Small intestine (tissue), 16 donors: ENCODE measurements at places on chromosomes 3 and 15.
A peak's percentile ranks its signal among the peaks of the same experiment; 100 is the strongest.

DNA sequence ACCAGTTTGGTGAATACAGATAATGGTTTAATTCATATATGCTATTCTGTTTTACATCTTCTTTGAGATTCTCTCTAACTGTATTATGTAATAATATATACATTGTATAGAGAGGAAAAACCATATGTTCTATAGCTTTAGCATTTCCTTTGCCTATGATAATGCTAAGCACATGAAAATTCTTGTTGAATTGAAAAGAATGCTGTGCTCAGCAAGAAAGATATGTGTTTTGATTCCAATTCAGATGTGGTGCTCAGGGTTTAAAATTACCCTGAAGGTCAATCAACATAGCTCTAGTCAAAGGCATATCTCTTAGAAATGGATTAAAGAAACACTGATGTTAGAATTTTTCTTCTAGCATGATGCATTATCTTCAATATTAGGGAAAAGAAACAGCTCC, 8.5 kb upstream of the TUSC7 start:
- no peaks in the 10 kb centered on the region for H3K36me3 ChIP-seq
- H3K4me3 ChIP-seq, result no peak overlapping the region
- no peak for DNase-seq
- no peaks in the 10 kb centered on the region for H3K27me3 ChIP-seq
- H3K4me1 ChIP-seq, result no peaks in the 10 kb centered on the region

GRCh38 chr3:58640700-58641372, 25.7 kb downstream of the FAM3D start:
- peak; percentile 71 for DNase-seq
- H3K4me3 ChIP-seq, result no peak overlapping the region
- peaks cover 4% of the 10 kb centered on the region for H3K4me1 ChIP-seq
- H3K27me3 ChIP-seq, result no peaks in the 10 kb centered on the region
- H3K27ac ChIP-seq, result no peak overlapping the region

GRCh38 chr15:89980896-89981295, 20.2 kb upstream of the ZNF710 start:
- H3K36me3 ChIP-seq, result no peaks in the 10 kb centered on the region
- DNase-seq, result no peak
- H3K4me3 ChIP-seq, result no peak overlapping the region
- H3K27me3 ChIP-seq, result no peaks in the 10 kb centered on the region
- no peaks in the 10 kb centered on the region for H3K4me1 ChIP-seq

DNA sequence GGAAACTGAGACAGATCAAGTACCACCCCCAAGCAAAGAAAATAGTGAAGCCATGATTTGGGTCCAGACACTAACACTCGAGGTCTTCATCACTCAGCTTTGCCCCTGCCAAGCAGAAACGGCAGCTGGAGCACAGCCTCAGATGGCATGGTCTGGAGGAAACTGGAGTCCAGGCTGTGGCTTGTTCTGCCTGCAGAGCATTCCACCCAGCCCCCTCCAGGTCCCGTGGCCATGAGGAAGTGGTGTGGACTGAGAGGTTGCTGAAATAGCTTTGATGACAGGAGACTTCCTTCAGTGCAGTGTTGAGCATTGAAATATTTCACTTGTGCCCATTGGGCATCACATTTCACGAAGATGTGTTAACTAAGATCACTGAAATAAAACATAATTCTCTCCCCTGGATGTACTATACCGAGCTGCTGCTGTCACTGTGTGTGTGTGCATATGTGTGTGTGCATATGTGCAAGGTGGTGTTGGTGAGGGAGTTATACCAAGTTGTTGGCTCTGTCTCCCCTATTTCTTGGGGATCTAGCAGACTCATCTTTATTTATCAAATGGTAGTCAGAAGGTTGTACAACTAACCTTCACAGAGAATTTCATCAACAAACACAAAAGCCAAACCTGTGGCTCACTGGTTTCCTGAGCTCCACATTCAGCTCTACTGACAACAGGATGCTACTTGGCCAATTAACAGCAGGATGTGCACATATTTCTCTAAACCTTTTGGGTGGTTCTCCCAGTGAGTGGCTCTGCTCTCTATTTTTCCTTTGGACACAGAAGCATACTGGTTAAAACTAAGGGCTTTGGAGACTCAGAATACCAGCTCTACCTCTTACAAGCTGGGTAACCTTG, 660.1 kb upstream of the CFAP20DC start:
- no peak overlapping the region for H3K27ac ChIP-seq
- no peak for DNase-seq
- no peaks in the 10 kb centered on the region for H3K27me3 ChIP-seq
- no peaks in the 10 kb centered on the region for H3K36me3 ChIP-seq
- H3K4me3 ChIP-seq, result no peak overlapping the region

DNA sequence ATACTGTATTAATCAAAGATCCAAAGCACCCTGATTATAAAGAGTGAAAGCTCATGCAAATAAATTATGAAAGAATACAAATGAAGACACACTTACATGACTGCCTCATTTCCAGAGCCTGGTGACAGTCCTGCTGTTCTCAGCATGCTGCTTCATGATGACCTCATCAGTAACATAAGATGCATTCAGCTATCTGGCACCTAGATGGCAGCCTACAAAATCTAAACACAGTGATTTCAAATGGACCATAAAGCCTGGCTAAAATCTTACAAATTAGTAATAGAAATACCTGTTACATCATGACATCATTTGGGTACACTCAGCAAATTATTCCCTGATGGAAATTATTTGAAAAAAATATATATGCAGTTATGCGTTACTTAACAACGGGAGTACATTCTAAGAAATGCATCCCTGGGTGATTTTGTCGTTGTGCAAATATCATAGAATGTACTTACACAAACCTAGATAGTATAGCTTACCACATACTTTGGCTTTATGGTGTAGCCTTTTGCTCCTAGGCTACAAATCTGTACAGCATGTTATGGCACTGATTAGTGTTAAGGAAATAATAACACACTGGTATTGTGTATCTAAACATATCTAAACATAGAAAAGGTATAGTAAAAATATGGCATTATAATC, 207.2 kb downstream of the EPHA3 start:
- no peaks in the 10 kb centered on the region for H3K27me3 ChIP-seq
- H3K27ac ChIP-seq, result no peak overlapping the region
- H3K4me1 ChIP-seq, result no peaks in the 10 kb centered on the region
- H3K36me3 ChIP-seq, result no peaks in the 10 kb centered on the region

GRCh38 chr3:132593947-132594323, 3.1 kb upstream of the ACKR4 start:
- no peak overlapping the region for H3K27ac ChIP-seq
- no peak overlapping the region for H3K4me3 ChIP-seq
- H3K27me3 ChIP-seq, result no peaks in the 10 kb centered on the region
- H3K36me3 ChIP-seq, result peaks cover 12% of the 10 kb centered on the region
- no peak for DNase-seq

GRCh38 chr3:12440927-12441714, 43.2 kb upstream of the TSEN2 start:
- DNase-seq, result no peak
- H3K4me3 ChIP-seq, result no peak overlapping the region
- no peaks in the 10 kb centered on the region for H3K27me3 ChIP-seq

DNA sequence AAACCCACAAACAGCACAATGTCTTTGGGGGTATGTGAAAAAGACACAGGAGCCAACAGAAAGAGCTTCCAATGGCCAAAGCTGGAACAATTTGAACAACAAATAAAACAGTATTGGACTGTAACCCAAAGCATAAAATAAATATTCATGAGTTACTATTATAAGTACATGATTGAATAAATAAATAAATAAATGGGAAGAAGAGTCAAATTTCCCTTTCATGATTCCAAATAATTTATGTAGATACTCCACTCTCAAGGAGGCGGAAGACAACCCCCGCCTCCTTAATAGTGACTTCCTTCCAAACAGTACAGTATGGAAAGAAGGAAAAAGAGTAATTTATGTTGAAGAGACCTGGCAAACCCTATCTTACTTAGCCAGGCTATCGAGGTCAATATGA, 124.4 kb upstream of the P2RY1 start:
- no peak for DNase-seq
- no peaks in the 10 kb centered on the region for H3K36me3 ChIP-seq
- no peaks in the 10 kb centered on the region for H3K27me3 ChIP-seq
- H3K4me3 ChIP-seq, result no peak overlapping the region
- no peak overlapping the region for H3K27ac ChIP-seq

GRCh38 chr3:153073636-153074035, 88.4 kb upstream of the RAP2B start:
- no peaks in the 10 kb centered on the region for H3K27me3 ChIP-seq
- H3K36me3 ChIP-seq, result no peaks in the 10 kb centered on the region
- DNase-seq, result no peak

DNA sequence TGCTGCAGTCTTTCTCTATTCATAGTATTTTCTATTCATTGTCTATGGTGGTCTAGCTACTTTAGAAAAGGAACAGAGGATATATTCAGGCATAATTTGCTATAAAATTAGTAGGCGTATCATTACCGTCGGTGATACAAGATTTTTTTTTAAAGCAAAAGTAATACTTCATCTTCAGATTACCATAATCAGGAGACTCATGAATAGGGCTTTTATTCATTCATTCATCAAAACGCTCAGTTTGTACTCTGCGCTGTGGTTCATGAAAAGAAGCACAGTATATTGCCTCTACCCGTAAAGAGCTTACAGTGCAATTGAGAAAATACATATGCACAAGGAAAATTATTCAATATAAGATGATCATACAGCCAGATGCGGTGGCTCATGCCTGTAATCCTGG, 136.7 kb upstream of the CHRM5 start:
- no peaks in the 10 kb centered on the region for H3K4me1 ChIP-seq
- no peak overlapping the region for H3K4me3 ChIP-seq
- no peak overlapping the region for H3K27ac ChIP-seq
- DNase-seq, result no peak
- no peaks in the 10 kb centered on the region for H3K36me3 ChIP-seq
- H3K27me3 ChIP-seq, result no peaks in the 10 kb centered on the region

- no peak overlapping the region for H3K4me3 ChIP-seq
These were observed 204.7 kb downstream of the SV2B start for GRCh38 chr15:91304786-91305185.

GRCh38 chr15:62503451-62503850, 338.4 kb upstream of the C2CD4B start:
- peaks cover 9% of the 10 kb centered on the region for H3K4me1 ChIP-seq
- no peaks in the 10 kb centered on the region for H3K27me3 ChIP-seq
- peak; percentile 67 for DNase-seq
- no peaks in the 10 kb centered on the region for H3K36me3 ChIP-seq
- H3K4me3 ChIP-seq, result no peak overlapping the region
- H3K27ac ChIP-seq, result peak overlapping the region; percentile 14

GRCh38 chr3:180615954-180616353, 14.0 kb downstream of the TTC14 start:
- no peaks in the 10 kb centered on the region for H3K27me3 ChIP-seq
- no peak overlapping the region for H3K27ac ChIP-seq
- H3K4me3 ChIP-seq, result no peak overlapping the region
- no peaks in the 10 kb centered on the region for H3K4me1 ChIP-seq

DNA sequence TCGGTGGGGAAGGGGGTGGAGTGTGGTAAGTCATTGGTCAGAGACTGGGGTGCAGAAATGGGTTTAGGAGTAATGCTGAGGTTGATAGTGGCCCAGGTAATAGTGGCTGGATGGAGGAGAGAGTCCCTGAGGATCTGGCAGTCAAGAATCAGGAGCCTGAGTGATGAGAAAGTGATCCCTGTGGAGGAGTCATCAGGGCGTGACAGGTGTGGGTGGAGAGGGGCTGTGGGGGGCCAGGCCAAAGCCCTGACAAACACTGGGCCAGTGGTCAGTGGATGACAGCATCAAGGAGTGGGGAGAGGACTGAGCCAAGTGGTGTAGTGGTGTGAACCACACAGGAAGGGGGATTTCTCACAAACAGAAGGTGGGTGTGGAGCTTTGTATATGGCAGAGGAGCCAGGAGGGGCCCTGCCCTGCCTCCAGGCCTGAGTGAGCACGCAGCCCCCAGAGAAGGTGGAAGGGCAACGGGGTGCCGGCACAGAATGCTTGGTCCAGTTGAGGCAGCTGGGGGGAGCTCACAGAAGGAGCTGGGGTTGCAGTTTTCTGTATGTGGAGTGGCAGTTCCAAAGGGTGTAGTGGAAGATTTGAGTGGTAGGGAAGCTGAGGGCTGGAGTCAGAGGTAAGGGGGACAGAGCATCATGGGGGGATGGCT, 77.1 kb downstream of the SPSB4 start:
- no peaks in the 10 kb centered on the region for H3K4me1 ChIP-seq
- DNase-seq, result no peak
- H3K27ac ChIP-seq, result no peak overlapping the region
- no peaks in the 10 kb centered on the region for H3K36me3 ChIP-seq
- no peak overlapping the region for H3K4me3 ChIP-seq

DNA sequence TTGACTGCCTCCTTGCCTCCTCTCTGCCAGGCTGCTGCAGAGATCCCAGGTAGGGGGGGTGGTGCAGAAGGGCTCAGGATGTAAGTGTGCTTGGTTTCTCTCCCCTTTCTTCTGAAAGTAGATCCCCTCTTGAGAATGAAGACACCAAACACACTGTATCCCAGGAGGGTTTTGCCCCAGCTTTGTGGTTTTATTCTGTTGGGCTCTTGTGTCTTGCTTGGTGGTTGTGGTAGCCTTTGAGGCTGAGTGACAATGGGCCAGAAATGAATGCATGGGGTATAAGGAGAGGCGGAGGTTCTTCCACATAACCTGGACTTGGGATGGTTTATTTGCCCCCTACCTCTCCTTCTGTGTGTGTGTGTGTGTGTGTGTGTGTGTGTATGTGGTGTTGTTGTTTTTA, 5.7 kb downstream of the PDIA5 start:
- no peaks in the 10 kb centered on the region for H3K36me3 ChIP-seq
- H3K27ac ChIP-seq, result peak overlapping the region; percentile 8
- peaks cover 3% of the 10 kb centered on the region for H3K4me1 ChIP-seq
- DNase-seq, result no peak
- no peaks in the 10 kb centered on the region for H3K27me3 ChIP-seq

- no peaks in the 10 kb centered on the region for H3K36me3 ChIP-seq
- H3K4me1 ChIP-seq, result no peaks in the 10 kb centered on the region
- H3K27me3 ChIP-seq, result no peaks in the 10 kb centered on the region
- DNase-seq, result no peak
These were observed 20.3 kb downstream of the LAMP3 start for GRCh38 chr3:183142199-183142598.

GRCh38 chr3:43165786-43166185, 59.9 kb upstream of the POMGNT2 start:
- no peak overlapping the region for H3K4me3 ChIP-seq
- H3K4me1 ChIP-seq, result no peaks in the 10 kb centered on the region
- H3K27ac ChIP-seq, result no peak overlapping the region
- no peaks in the 10 kb centered on the region for H3K36me3 ChIP-seq
- DNase-seq, result no peak

DNA sequence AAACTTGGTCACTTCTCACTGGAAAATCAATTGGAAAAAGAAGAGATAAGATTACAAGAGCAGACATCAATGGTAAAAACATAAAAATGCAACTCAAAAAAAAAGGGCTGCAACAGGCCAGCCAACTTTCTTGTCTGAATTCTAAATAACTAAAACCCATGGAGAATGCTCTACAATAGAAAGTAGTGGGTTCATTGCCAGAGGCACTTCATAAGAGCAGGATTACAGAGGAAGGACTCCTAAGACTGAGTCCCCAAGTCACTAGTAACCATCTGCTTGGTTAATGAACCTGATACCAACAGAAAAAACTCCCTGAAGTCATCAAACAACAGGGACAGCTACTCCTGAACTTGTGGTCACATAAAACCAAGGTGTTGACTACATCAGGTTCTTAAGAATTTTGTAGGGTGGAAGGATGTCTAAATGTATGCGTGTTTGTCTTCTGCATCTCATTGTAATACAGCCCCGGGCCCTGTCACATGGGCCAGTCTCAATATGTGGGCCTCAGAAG, 148.6 kb downstream of the IMPG2 start:
- H3K36me3 ChIP-seq, result no peaks in the 10 kb centered on the region
- no peak overlapping the region for H3K4me3 ChIP-seq
- H3K27me3 ChIP-seq, result no peaks in the 10 kb centered on the region
- no peak overlapping the region for H3K27ac ChIP-seq
- peaks cover 4% of the 10 kb centered on the region for H3K4me1 ChIP-seq
